ENCODE measurements at places on chromosomes 1 and 21.

- no peak for DNase-seq
Observed at GRCh38 chr1:40760984-40761383, 22.6 kb upstream of the KCNQ4 start.

GRCh38 chr1:231770506-231771175 is 144.1 kb downstream of the DISC1 start:
- DNase-seq = no peak

DNA sequence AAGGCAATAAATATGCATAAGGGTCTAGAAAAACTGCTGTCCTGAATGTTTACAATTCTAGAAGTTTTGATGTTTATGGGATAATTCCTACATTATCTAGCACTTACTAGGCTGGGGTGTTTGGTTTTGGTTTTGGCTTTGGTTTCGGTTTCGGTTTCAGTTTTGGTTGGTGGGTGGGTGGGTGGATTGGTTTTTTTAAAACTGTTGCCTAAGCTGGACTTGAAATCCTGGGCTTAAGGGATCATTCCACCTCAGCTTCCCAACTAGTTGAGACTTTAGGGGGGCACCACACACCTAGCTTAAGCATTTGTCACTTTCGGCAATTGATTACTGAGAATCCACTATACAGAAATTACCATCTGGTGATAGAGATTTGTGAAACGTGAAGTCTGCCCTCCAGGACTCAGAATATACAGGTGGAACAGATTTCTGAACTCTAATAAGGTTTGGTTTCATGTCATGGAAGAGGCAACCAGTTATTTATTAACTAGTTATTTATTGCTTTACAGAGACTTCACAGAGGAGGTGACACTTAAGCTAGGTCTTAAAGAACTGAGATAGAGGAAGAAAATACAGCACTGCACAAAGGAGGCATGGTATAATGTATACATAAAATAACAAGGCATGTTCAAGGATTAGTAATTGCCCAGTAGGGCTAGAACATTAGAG is 69.6 kb downstream of the PIK3R3 start:
- no peak for DNase-seq

- peak; percentile 54 for DNase-seq
Observed at GRCh38 chr1:159936273-159936904, 9.0 kb downstream of the IGSF9 start.

DNA sequence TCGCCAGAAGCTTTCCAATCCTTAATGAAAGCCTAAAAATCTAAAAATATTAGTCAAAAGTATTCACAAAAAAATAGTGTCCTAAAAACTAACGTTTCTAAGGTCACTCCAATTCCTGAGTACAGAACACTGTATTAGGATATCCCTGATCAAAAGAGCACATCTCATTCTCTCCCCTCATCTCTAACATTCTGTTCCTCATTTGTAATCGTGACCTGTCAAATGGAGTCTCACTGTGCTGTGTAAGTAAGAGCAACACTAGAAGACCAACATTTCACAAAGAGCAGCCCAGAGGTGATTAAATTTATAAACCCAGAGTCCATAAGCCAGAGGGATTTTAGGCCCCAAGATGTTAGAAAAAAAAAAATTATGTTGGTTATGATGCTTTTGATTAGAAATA is 26.3 kb downstream of the RGS2 start:
- DNase-seq = no peak

- DNase-seq = no peak
Observed at GRCh38 chr1:190908691-190909090, 431.0 kb upstream of the BRINP3 start.

DNA sequence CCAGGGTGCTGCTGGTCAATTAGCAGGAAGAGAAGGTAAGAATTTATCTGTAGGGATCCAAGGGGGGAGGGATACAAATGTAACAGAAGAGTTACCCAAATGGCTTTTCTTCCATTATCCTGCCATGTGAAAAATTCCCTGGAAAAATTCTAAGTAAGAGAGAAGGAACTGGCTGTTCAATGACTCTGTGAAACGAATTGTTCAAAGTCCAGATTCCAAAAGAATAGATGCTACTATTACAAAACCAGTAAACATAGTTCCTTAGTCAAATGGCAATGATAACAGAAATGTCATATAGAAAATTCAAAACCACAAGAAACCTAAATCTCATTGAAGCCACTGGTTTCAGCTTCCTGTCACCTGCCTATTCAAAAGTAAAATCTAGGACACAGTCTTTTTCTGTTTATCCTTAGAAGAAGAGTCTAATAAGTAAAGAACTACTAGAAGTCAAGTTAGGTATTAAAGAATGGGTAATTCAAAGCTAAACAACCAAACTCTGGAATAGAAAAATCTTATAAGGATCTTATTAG is 102.6 kb downstream of the ZNF644 start:
- DNase-seq = no peak

DNA sequence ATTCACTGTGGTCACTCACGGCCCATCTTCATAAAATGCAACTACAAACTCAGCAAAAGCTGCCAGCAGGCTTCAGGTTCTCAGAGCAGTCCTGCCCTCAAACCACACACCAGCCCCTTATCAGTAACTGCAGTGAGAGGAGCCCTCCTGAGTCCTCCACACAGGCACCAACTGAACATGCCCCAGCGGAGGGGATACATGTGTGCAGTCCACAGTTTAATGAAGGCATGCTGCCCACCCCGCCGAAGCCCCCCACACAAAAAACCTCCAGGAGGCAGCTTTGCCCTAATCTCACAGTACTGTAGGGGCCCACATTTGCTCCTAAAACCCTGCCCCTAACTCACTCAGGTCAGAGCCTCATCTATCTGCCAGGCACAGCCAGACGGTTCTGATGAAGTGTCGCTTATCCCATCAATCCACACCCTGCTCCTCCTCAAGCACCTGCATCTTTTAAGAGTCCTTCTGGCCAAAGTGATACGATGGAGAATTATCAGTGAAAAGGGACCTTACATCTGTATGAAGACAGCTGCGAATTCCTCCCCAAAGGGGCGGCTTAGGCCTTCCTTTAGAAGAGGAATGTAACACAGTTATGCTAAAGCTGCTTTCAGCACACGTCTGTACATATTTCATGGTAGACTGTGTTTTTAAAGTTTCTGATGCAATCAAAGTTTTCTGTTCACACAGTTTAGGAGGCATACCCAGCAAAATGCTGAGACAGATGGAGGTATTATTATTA is 3.5 kb downstream of the ABCB10 start:
- no peak for DNase-seq

GRCh38 chr1:205706601-205707502 is 26.5 kb upstream of the SLC45A3 start:
- no peak for DNase-seq

GRCh38 chr1:32180186-32181060 is 948 bp downstream of the TXLNA start:
- DNase-seq = no peak

GRCh38 chr1:38781872-38782617 is 77.5 kb downstream of the RRAGC start:
- DNase-seq = no peak

DNA sequence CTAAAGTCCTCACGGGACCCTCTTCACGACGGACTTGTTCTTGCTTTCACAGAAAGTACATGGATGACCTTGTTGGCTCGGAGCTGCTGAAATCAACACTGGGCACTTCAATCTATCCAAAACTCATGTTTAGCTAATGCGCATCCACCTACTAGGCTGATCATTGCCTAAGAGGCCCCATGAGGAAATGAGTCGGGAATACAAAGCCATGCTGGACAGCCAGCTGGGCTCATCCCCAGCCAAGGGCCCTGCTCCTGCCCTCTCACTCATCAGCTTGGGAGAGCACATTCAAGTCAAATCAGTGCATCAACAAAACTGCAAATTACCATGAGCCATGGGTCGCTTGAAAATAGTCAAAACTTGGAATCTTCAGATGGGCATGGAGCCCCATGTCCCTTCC is 14.8 kb upstream of the HEYL start:
- no peak for DNase-seq

DNA sequence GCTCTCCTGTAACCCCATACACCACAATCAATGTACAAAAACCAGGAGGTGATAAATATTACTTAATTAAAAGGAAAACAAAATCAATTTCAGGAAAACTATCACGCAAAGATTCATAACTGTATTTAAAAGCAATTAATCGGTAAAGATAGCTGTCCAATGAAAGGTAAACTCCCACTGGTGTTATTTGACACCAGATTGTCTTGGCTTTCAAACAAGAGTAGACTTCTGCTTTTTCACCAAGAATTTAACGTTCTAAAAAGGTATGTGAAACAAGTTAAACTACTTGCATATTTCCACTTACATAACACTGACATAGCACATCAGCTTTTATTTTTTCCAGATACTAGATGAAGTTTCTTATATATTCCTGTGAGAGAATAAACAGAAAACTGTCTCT is 3.5 kb downstream of the PLPP3 start:
- DNase-seq = no peak

GRCh38 chr1:155744711-155745283 is 55.9 kb downstream of the DAP3 start:
- DNase-seq = no peak

DNA sequence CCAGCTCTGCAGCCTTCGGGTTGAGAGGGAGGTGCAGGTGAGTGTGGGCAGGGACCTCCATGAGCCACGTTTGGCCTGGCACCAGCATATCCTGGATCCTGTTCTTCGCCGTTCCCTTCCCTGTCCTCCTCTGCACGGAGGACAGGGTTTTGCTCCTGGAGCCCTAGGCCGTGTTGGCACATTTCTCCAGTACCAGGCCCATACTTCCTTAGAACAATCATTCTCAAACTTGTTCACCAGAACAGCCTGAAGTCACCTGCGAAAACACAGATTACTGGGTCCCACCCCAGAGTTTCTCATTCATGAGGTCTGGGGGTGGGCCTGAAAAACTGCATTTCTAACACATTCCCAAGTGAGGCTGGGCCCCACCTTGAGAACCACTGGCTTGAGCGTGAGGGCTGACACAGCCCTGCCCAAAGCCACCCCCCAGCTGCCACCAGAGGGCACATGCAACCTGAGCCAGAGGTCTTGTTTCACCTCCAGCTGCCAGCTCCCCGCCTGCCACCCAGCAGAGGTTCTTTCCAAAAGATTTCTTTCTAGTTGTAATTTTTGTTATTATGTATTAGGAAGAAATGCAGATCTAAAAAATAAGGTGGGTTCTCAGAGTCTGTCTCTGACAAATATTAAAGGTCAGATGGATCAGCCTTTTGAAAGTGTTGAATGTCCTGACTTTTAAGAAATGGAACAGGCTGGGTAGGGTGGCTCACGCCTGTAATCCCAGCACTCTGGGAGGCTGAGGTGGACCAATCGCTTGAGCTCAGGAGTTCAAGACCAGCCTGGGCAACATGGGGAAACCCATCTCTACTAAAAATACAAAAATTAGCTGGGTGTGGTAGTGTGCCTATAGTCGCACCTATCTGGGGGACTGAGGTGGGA is 39.6 kb upstream of the LDLRAP1 start:
- DNase-seq = peak; percentile 22

DNA sequence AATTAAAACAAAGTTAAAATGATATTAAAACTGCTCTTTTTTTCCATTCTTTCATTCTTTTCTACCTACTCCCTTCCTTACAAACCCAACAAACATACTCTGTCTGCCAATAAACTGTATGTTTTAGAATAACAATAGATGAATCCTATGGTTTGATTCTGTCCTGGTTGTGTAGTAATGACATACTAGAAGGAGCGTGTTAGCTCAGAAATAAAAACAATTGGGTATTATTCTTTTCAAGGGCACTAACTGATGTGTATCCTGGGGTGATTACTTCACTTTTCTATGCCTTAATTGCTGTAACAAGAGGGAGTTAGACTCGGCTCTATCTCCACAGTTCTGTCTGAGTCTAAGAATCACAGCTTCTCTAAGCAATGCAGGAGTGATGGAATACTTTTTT is 194.4 kb downstream of the GIPC2 start:
- no peak for DNase-seq

GRCh38 chr1:111802110-111802509 is 46.4 kb downstream of the DDX20 start:
- DNase-seq = no peak

DNA sequence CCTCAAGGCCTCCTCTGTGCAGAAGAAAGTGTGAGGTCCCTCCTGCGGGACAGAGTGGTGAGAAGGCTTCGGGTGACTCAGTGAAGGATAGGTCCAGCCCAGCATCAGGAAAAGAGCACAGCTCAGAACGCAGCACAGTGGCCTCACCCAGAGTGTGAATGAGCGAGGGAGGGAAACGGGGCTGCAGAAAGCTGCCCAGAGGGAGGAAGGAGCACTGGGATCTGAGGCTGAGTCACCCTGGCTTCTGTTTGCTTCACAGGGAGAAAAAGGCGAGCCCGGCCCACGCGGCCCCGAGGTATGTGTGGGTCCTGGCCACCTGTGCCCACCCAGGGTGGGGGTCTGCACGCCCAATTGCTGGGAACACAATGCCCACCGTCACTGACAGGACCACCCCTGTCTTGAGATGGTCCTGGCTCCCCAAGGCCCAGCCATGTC is 24.3 kb downstream of the COL6A2 start:
- DNase-seq = no peak

- DNase-seq = no peak
Observed at GRCh38 chr1:167431261-167431908, 86.9 kb downstream of the CD247 start.

DNA sequence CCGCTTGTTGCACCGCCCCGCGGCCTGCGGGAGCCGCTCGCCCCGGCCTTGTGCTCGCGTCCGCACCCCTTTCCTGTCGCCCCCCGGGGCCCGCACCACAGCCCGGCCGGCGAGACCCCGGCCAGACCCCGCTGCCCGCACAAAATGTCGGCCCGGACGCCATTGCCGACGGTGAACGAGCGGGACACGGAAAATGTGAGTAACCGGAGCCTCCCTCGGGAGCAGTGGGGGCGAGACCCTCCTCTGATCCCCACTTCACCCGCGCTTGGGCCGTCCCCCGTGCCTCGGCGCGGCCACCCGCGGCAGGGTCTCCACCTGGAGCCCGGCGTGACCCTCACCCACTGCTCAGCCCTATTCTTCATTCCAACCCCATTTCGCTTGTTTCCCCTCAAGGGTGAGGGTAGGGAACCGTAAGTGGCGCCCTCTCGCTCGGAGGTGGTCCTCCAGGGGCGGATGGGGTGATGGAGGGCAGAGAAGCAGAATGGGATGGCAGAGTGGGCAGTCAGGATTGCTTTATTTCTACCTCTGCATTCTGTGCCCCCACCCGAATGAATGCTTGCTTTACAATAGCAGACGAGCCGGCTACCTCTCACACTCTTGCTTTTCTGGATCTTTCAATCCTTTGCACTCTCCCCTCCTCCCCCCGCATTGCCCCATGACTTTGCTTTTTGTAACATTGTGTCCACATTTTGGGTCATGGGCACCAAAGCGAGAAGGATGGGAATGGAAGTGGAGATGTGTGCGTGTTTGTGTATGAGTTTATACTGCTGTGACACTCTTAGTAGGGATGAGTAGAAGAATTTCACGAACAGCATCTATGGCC is 954 bp downstream of the MARK1 start:
- DNase-seq = peak; percentile 54

GRCh38 chr21:24118738-24119459 is 1488.4 kb downstream of the MRPL39 start:
- DNase-seq = no peak

Measured in NCI-H1436 (cell line).